ENCODE measurements at places on chromosomes 5 and 9.

DNA sequence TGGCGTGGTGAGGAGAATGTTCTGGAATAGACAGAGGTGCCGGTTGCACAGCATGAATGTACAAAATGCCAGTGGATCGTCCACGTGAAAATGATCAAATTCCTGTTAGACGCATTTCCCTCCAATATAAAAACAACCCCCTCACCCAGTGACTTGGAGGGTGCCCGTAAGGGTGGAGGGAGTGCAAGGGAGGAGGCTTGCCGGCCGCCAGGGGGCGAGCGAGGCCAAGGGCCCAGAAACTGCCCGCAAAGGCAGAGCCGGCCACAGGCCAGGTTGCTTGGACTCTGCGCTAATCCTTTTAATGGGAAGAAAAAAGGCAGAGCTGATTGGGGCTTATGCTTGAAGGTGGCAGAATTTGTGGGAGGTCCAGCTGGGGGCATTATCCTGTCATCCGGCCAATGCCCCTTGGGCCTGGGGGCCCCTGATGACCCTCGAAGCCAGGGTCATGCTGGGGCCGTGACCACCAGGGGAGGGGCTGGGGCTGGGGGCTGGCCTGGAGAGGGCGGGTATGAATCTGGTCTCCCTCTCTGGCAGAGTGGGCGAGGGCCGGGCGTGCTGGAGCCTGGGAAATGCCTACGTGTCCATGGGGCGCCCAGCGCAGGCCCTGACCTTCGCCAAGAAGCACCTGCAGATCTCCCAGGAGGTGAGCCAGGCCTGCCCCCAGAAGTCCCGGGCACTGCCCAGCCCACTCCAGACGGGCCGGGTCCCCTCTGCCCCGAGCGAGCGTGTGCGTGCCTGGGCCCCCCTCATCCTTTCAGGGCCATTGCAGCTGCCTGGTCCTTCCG is 12.0 kb downstream of the GPSM1 start:
- DNase-seq: no peak

DNA sequence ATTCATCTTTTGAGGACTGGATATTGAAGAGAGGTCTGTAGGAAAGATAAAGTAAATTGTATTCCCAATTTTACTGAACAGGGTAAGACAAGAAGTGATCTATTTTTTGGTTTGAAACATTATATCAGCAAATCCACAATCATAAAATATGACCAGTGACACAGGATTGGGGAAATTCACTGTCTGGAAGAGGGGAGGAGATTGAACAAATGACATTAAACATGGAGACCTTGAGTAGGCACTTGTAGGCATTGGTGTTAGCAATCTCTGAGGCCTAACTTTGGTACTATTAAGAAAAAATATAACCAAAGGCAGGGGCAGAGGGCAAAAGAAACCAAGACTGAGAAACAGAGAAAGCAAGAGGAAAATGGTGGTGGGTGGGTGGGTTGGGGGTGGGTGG is 132.6 kb upstream of the TMEM161B start:
- DNase-seq: no peak

DNA sequence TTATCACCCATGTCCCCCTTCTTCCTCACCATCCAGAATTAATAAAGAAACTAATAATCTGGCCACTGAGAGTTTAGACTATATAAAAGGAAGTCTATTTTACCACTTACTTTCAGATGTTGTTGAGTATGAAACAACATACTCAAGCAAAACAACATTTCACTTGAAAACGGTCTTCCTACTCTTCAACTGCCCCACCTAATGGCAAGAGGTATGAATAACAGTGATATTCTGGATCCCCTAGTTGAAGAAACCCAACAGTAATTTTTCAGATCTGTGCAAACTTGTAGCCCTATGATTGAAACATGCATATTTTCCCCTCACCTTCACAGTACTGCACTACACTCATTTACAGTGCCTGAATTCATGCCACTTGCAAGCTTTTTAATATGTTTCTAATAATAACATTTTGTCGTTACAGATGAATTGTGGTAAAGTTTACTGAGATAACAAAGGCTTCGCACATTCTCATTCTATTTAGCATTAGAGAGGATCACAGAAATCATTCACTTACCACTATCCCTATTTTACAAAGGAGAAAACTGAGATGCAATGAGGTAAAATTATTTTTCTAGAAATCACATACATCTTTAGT is 267.9 kb upstream of the PDE4D start:
- DNase-seq: peak; percentile 20

- DNase-seq: no peak
These were observed 117.5 kb upstream of the MTAP start for GRCh38 chr9:21684831-21685362.

GRCh38 chr9:134040781-134041648 is 15.7 kb downstream of the BRD3OS start:
- no peak for DNase-seq

DNA sequence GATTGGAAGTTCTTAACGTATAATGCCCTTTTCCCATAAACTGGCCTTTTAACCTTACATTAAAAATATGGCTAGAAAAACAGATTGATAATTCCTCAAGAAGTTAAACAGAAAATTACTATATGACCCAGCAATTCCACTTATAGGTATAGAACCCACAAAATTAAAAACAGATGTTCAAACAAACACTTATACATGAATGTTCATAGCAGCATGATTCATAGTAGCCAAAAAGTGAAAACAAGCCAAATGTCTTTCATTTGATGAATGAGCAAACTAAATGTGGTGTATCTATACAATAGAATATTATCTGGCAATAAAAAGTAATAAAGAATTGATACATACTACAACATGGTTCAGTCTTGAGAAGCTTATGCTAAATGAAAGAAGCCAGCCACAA is 35.5 kb downstream of the POU5F2 start:
- no peak for DNase-seq

GRCh38 chr9:8025551-8025950 is 226.0 kb upstream of the DMAC1 start:
- DNase-seq: no peak

DNA sequence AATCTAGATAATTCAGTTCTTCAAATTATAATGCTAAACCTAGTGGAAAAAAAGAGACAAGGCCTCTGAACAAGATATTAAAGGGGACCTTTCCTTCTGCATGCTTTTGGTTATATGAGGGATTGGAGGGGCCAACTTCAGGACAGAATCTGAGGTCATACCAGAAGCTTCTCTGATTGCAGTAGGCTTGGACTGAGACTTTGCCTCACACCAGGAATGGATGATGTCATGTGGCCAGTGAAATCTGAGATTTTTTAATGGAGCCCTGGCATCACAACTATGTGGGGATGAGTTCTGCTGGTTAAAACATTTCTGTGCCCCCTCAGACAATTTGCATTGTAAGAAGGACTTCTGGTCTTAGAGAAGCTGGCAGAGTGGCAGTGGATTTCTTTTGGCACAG is 88.6 kb downstream of the ANGPTL2 start:
- DNase-seq: no peak

DNA sequence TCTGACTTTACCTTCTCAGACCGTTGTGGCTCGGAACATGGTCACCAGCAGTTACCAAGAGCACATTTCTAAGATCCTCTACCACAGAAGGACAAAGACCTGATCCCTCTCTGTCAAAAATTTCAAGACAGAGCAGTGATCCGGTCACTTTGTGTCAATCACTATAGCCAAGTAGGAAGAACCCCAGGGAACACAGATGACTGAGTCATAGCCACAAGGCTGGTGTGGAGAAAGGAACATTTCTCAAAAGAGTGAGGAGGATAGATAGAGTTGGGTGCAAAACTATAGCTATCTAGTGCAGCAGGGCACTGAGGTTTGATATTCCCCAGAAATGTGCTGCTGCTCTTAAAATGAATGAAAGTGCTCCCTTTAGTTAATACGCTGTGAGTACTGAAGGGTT is 130.7 kb upstream of the SMIM23 start:
- no peak for DNase-seq

DNA sequence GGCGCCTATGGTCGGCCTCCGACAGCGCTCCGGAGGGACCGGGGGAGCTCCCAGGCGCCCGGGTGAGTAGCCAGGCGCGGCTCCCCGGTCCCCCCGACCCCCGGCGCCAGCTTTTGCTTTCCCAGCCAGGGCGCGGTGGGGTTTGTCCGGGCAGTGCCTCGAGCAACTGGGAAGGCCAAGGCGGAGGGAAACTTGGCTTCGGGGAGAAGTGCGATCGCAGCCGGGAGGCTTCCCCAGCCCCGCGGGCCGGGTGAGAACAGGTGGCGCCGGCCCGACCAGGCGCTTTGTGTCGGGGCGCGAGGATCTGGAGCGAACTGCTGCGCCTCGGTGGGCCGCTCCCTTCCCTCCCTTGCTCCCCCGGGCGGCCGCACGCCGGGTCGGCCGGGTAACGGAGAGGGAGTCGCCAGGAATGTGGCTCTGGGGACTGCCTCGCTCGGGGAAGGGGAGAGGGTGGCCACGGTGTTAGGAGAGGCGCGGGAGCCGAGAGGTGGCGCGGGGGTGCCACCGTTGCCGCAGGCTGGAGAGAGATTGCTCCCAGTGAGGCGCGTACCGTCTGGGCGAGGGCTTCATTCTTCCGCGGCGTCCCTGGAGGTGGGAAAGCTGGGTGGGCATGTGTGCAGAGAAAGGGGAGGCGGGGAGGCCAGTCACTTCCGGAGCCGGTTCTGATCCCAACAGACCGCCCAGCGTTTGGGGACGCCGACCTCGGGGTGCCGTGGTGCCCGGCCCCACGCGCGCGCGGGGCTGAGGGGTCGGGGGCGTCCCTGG is 561 bp downstream of the DAPK1 start:
- DNase-seq: peak; percentile 43

DNA sequence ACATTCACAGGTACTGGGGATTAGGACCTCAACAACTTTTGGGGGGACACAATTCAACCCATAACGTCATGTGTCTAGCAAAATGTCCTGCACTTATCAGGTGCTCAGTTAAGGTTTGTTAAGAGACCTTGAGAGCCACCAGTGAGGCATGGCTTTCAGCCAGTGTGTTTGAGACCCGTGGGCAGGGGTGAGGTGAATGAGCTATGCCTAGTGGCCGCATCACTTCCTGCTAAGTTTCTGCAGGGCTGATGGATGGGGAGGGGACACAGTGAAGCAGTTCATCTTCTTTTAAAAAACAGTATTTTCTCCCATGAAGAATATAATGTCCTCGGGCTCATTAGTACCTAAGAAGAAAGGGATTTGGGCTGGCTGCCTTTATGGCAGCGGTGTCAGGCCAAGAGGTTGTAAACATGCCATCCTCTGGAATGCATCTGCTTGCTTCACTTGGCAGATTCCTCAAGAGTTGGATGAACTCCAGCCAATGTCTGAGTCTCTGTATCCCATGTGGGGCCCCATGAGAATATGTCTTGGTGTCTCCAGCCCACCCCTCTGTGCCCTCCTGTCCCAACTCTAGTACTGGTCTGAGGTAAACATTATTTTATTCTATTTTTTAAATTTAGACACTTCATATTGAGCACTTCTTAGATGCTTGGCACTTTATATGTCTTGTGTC is 282.2 kb downstream of the CWC27 start:
- no peak for DNase-seq

- no peak for DNase-seq
These were observed 575.3 kb upstream of the MEF2C start for GRCh38 chr5:89458332-89458656.

DNA sequence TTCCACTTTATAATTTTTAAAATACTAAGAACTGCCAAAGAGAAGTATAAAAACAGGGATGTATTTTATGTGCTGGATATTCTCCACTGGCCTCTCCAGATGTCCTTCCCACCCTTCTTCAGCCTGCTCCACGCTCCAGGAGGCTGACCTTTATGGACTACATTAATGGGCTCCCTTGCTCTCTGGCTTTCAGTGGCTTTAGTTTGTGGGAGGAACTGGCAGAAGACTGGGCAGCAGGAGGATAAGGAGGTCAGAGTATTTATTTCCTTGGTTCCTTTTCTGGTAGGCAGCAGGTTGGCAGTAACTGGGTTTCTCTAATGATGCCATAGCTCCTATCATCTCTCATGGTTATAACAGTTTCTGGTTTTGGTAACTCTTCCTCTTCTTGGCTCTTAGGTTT is 133.9 kb downstream of the PAM start:
- DNase-seq: no peak

- no peak for DNase-seq
These were observed 50.9 kb downstream of the MVB12B start for GRCh38 chr9:126377536-126377935.

DNA sequence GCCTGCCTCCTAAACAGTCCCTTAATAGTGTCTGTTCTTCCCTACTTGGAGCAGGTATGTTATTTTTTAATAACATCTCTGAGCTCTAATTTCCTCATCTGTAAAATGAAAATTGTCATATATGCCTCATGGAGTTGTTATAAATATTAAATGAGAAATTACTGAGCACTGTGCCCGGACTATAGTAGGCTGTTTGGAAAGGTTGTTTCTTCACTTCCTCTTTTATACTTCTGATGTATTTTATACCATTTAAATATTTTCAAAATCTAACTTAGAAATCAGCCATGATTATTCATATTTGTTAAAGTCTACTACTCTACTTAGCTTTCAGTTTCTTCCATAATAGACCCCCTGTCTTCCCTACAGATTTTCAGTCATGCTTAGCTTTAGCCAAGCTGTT is 30.5 kb upstream of the HAPLN1 start:
- DNase-seq: no peak

GRCh38 chr9:127987103-127987614 is 6.4 kb upstream of the EEIG1 start:
- DNase-seq: no peak
